WTC11 (cell line): ENCODE measurements at places on chromosomes 6 and 20. TPM values are rescaled to one million over a fixed set of nuclear protein-coding genes. Genes with fewer than 3 reads are reported as not detected.
A peak's percentile ranks its signal among the peaks of the same experiment; 100 is the strongest.

MYMX gene
- total RNA-seq: 3.9 to 7.5 TPM (median 6.4 TPM) in 3 replicates

DNA sequence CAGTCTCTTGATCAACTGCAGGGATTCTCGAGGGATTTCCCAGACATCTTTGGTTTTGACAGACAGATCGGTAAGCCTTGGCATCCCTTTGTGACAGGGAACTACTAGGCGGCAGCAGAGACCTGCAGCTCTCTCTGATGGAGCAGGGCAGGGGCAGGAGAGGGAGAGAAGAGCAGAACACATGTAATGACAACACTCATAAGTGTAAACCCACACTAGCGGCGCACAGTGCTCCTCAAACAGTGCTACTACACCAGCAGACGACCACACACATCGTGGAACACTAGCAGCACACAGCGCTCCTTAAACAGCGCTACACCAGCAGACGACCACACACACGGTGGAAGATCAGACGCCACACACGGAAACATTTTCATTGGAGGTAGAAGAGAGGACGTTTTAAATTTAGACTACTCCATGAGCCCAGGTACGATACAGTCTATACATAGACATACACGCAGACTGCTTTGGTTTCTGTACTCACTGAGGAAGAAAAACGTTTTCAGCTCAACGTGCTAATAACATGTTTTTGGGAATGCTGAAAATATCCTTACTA, 94.5 kb upstream of the TRAF3IP2 start:
- no peak for DNase-seq

- DNase-seq: peak; percentile 38
These were observed 25.4 kb upstream of the HLA-E start for GRCh38 chr6:30463651-30464618.

EFCAB8 gene
- total RNA-seq: 0.17 to 0.55 TPM (median 0.32 TPM) in 3 replicates

GRCh38 chr6:5663259-5663658, 343.5 kb downstream of the NRN1 start:
- DNase-seq: no peak

SPATS1 gene
- total RNA-seq: not detected in 3 replicates

DNA sequence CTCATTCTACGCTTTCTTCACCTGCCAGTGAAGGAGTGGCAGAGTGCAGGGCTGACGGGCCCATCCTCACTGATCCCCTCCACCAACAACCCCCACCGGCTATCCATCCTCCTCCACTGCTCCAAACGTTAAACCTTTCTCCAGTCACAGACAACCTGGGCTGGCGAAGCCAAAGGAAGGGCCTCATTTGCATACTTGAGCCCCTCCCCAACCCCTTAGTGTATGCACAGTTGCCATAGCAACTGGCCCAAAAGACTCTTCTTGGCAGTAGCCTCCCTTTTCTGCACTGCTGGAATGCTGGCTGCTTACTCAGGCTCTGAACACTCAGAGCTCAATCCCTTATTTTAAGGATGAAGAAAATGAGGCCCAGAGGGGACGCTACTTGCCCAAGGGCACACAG, 130.3 kb downstream of the GRM4 start:
- peak; percentile 46 for DNase-seq

- DNase-seq: no peak
These were observed 349.2 kb downstream of the TPBG start for GRCh38 chr6:82712826-82713225.

DNA sequence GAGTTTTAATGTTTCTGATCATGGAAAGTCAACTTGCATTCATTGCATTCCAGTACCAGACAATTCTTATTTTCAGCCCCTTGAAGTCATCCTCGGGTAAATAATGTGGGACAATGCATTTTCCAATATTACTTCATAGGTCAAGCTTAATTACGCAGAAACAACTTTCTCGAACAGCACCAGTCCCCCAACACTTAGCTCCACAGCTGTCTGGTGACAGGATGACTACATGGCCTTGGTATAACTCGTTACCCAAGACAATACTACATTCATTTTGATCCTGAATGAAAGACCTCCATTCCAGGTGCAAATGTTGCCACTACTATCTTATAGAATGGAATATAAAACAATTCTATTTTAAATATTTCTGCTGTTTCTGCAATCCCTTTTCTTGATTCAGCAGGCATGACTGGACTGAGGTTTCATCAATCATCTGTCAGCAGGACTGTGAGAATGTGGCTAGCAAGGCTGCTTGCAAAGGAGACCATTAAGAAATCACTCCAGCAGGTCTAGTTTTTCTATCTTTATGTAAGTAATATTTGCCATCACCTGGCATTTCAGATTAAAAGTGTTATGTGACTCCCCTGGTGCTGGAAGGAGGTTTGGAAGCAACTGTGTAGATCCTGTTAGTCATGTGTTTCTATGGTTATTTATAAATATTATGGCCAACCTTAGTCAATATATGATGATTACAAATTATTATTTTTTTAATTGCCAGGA, 147.9 kb downstream of the HAO1 start:
- DNase-seq: no peak

DNA sequence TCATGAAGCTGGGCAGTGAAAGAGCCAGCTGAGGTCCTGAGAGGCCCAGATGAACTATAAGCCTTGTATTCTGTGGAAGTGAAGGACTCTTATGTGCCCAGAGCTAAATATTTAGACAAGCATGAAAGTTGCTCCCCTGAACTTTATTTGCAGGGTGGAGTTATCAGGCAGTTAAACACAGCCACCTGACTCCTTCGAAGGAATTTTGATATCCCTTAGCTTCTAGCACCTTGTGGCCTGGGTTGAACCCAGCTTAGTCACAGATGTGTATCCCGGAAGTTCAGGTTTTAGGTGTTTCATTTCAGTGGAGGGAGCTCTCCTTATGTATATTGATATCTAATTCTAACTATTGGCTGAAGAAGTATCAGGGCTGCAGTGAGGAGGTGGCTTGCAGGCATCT, 20.4 kb downstream of the NR2E1 start:
- no peak for DNase-seq

DLL1 gene
- 20.6 to 25.3 TPM (median 20.7 TPM) in 3 replicates for total RNA-seq

CD40 gene
- 12.9 to 15.3 TPM (median 14.8 TPM) in 3 replicates for total RNA-seq

- DNase-seq: no peak
These were observed 205.3 kb downstream of the TAF4 start for GRCh38 chr20:61860260-61860987.

DNA sequence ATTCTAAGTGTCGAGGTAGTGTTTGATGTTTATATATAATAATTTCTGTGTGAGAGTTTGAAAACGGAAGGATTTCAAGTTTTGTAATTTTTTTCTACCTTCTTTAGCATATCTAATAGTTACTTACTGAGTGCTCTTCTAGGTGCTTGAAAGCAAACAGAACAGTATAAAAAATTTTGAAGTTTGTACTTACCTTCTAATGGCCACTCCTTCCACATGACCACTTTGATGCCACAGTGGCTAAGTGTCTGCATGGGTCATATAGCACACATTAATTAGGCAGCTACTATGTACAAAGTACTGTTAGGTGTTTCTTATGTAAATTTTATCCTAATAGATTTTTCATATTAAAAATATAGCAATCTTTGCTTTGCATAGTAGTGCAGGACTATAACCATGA, 21.1 kb downstream of the RPRD1B start:
- DNase-seq: no peak

DNA sequence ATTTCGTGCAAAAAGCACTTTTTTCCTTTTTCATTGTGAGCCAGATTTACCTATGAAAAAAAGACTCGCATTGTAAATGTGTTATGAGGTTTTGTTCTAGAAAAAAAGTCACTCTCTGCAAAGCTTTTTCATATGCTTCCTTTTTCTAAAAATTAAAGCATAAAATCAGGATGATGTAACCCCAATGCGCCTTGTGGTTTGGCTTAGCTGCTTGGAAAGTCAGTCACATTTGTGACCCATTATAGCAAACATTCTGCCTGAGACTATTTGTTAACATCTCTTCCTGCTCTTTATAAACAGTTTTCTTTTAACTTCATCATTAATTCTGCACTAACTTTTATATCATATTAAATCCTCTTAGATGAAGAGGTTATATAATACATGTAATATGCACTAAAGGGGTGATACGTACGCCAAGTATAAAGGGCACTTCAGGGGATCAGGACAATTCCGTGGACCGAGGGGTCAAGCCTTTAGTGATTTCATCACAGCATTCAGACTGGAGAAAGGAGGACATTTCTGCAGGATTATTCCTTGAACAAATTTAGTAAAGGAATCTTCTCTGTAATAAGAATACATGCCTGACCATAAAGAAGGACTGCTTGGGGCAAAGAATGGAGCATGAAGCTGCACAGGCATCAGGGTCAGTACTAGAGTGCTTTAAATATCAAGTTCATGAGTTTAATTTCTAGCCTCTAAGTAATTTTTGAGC, 48.1 kb upstream of the SMLR1 start:
- DNase-seq: no peak

DNA sequence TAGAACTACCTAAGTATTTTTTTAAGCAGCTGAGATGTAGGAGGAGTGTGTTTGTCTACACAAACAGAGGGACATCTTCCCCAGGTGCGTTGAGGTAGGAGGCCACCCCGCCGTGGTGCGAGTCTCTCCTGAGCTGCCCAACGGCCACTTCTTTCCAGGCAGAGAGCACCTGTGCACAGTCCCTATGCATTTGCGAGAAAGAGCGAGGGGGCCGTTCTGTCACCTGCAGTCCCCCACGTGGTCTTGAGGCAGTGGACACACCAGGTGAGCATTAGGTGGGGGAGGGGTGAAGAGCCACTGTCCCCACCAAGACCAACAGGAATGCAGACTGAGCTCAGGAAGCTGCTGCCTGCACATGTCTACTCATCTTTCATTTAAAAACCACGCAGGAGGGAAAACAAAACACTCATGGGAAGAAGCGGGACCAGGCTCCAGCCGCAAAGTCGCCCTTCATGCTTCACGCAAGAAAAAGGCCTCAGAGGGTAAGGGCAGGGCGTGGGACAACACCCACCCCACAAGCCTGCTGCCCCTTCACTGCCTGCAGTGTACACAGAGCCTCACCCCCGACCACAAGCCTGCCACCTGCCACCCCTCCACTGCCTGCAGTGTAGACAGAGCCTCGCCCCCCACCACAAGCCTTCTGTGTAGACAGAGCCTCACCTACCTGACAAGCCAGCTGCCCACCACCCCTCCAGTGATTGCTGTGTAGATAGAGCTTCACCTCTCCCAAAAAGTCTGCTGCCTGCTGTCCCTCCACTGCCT, 142.0 kb downstream of the DLL1 start:
- no peak for DNase-seq

GSTA2 gene
- total RNA-seq: 0.14 TPM in 1 of 3 replicates, not detected in the others

SIRPB2 gene
- not detected in 3 replicates for total RNA-seq

DNA sequence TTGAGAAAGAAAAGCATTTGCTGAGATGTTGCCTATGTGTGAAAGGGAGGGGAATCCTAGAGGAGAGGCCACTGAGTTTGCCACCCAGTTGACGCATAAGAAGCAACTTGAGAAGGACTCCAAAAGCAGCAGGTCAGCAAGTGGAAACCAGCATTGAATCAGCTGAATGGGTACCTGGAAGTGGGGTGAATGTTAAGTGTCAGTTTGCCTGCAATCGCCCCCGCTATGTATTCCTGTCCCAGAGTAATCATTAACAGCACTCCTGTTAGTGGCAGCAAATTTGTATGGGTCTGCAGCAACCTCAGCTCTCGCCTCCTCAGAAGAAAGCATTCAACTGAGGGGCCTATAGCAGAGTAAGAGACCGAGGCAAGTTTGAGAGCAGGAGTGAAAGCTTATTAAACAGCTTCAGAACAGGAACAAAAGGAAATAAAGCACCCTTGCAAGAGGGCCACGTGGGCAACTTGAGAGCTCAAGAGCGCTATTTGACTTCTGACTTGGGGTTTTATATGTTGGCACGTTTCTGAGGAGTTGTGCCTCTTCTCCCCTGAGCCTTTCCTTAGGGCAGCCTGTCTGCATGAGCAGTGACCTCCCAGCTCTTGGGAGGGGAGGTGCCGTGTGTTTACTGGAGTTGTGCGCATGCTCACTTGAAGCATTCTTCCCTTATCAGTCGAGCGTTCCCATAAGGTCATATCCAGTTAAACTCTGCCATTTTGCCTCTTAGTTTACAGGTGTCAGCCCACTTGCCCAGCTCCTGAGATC, 122.6 kb upstream of the PHACTR1 start:
- DNase-seq: no peak

FAM217A gene
- total RNA-seq: not detected in 3 replicates

GRCh38 chr6:117346142-117346930, 79.4 kb downstream of the ROS1 start:
- no peak for DNase-seq

DNA sequence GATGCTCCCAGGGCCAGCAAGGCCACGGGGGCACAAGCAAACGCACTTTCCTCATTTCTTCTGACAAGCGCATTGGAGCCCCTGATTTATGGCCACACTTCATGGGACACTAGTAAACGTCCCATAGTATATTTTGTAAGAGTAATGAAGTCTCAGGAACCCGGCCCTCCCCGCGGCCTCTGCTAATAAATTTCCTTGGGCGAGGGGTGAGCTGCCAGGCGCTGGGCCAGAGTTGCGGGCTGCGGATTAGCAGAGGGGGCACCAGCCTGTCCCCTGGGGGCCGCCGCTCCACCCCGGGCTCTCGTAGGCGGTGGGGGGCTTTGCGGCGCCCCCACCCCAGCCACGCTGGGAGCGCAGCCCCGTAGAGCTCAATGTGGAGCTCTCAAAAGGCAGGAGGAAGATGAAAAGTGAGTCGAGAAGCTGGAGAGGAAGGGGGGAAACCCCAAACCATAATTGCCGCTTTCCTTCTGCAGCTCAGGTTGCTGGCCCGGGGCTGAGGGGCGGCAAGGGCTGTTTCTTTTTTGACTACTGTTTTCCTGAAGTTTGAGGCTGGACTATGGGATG, 173.6 kb downstream of the CDC5L start:
- no peak for DNase-seq

TMEM151B gene
- total RNA-seq: 5.5 to 5.6 TPM (median 5.5 TPM) in 3 replicates

DNA sequence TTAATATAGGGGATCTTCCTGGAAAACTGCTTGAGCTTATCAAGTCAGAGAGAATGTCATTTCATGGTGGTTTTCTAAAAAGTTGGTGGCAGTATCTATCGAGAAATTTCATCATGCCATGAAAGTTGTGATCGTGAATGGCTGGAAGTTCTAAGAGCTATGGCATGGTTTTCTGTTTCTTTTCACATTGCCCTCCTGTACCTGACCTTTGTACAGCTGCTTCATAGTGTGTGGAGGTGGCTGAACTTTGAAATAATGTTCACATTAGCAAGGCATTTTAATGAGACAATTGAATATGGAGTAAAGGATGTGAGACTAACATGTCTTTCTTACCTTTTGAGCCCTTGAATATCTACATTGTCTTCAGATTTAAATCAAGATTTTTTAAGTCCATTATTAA, 278.2 kb upstream of the ID4 start:
- DNase-seq: no peak

DNA sequence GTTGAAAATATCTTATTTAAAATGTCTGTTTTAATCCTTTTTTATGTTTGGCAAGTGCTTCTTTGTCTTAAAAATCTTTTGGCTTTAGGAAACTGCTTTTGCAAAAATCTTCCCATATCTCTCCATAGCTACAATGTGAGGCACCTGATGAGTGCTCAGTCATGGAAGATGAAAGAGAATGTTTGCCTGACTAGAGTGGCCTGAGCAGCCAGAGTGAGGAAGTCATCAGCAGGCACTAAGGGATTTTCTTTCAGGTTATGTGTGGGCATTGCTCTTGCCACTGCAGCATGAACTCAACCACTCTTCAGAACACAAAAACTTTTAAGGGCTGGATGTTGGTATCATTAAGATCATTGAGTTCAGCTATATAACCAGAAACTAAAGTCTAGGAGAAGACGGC, 47.9 kb downstream of the AKIRIN2 start:
- no peak for DNase-seq
